ENCODE measurements at places on chromosomes 1 and 21.

- DNase-seq = no peak
Measured at GRCh38 chr1:232566093-232566492, 63.8 kb downstream of the SIPA1L2 start.

DNA sequence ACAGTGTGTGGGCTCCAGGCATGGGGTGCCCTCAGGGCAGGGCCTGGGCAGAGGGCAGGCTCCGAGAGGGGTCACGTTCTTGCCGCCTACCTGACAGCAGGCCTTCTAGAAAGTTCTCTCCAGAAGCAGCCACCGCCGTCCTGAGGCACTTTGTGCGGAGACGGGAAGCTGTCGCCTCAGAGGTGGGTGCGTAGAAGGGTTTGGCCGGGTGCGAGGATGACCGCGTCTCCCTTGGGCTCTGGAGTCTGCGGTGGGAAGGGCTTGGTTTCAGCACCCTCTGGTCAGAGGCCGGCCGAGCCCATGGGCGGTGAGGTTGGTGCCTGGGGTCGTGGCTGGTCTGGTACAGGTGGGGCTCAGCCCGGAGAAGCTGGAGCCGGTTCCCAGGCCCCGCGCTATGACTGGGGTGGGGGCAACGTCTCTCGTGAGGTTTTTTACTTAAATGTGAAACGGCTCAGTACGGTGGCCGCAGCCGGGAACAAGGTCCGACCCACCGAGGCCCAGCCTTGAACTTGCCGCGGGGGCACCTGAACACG lies 10.1 kb upstream of the TTLL10 start:
- no peak for DNase-seq

GRCh38 chr1:86084998-86085397 lies 71.6 kb downstream of the COL24A1 start:
- DNase-seq = no peak

DNA sequence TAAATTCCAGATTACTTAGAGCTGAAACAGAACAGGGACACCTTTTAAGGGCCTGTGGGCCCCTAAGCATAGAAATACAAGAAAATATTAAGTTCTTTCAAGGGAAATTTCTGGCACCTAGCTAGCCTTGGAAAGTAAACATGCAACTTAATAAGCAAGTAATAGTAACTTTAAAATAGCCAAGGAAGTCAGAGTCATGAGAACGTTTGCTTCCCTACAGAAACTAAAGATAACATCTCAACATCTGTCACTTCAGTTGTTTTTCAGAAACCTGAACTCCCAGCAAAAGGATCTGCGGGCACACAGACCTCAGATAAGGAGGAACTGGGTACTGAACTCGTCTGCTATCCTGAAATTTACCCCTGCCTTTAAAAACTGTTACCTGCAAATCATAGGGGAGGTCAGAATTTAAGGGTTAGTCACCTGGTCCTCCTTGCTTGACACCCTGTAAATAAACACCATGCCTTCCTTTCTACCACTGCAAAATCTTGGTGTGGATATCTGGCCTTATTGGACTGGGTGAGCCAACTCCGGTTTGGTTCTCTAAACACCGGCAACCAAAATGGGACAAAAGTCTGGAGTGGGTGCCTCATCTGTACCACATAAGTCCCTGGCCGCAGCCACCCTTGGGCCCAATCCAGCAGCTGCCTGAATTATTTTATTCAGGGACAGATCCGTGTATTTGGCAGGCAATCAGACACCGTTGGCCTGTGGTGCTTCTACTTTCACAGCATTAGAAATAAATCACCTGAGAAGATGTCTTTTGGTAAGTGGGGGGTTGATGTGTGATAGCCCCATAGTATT lies 27.9 kb downstream of the NRDC start:
- no peak for DNase-seq

GRCh38 chr1:61626816-61627215 lies 98.1 kb downstream of the TM2D1 start:
- no peak for DNase-seq

GRCh38 chr1:217553949-217554509 lies 76.9 kb downstream of the GPATCH2 start:
- DNase-seq = no peak

DNA sequence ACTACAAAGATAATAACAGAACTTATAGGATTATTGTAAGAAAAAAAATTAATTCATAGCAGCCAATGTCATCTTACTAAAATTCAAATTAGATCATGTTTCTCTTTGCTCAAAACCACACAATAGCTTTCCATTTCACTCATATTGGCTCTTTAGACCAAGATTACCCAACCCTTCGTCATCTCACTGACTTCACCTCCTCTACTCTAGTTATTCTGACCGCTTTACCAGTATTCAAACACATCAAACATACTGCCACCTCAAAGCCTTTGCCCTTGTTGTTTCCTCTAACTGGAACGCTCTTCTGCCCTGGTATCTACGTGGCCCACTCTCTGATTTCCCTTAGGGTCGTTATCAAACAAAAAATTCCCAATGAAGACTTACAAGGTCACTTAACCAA lies 1.7 kb downstream of the ANGPTL3 start:
- DNase-seq = no peak

- no peak for DNase-seq
Measured at GRCh38 chr1:109304226-109304920, 2.4 kb downstream of the MYBPHL start.

- DNase-seq = no peak
Measured at GRCh38 chr1:4531842-4532241, 122.6 kb upstream of the AJAP1 start.

DNA sequence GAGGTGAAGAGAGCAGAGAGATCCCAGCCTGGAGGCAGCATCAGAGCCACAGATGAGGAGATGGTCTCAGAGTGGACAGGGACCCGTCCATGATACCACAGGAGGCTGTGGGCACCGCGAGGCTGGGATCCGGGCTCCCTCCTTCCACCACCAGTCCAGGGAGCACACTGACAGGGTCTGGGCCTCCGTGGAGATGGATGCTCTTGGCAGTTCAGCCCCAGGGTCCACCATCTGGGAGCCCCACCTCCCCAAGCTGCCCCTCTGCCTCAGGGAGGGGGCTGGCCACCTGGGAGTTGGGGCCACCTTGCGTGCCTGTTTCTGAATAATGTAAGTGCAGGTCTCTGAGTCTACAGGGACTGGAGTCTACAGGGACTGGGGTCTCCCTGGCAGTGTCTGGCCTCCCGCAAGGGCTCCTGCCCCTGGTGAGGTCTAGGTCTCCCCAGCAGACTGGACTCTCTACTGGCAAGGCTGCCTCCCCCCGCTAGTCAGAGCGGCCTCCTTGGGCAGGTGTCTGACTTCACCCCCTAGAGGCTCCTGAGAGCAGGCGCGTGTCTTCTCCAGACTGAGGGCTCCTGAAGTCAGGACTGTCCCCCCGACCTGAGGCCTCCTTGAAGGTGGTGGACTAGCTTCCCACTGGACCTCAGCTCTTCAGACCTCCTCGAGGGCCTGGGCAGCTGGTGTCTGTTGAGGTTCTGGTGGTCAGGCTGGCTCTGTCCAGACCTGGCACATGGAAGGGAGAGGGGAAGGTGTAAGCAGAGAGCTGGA lies 218.5 kb downstream of the PTPRU start:
- no peak for DNase-seq

DNA sequence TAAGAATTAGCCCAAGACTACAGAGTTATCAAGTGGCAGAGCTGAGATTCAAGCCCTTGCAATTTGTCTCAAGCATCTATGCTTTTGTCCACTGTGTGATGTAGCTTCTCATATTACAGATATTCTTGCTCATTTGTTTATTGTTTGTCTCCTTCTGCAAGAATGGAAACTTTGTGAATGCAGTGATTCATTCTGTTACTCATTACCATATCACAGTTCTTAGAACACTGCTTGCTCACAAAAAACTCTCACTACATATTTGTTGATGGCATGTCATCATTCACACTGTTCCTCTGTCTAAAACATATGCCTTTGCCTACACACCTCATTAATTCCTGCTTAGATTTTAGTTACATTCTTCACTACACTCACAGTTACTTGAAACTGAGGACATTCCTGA lies 1198.9 kb downstream of the PLA2G4A start:
- DNase-seq = peak; percentile 93

- no peak for DNase-seq
Measured at GRCh38 chr1:213050745-213051126, 305 bp upstream of the RPS6KC1 start.

DNA sequence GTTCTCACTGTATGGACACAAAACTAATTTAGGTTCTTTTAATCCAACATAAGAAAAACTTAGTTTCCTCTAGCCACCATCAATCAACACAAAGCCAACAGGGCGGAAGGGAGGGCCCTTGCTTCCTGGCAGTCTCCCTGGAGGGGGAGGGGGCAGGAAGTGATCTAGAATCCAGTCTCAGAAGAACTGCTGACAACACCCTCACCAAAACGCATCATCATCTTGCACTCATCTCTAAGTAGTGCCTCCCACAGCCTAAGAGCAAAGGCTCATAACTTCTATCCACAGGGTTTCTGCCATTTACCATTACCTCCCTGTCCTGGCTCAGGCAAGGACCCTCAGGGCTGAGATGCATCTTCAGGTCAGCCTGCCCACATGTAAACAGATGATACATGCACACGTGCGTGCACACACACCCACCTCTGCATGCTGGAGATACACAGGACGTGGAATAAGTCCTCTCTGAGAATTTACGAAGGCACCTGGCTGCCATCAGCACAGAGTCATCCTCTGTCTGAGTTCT lies 20.5 kb downstream of the HIVEP3 start:
- DNase-seq = peak; percentile 90

DNA sequence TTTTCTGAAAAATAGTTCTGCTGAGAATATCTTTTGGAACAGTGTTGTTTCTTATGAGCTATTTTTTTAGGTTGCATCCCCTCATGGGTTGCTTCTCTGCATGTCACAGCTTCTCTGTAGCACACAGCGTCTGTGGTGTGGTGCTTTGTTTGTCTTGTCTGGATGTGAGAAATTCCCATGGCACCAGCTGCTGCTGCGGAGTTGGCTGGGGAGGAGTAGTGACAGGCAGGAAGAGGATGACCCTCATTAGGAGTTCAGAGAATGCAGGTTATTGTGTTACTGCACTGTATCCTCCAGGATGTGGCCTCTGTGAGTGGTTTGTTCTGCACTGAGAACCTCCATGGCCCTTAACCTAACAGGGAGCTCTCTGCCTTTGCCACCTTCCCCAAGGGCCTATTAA lies 64.8 kb downstream of the TSEN15 start:
- no peak for DNase-seq

GRCh38 chr1:55768327-55768952 lies 553.3 kb upstream of the USP24 start:
- no peak for DNase-seq

GRCh38 chr1:170620164-170620563 lies 43.8 kb upstream of the PRRX1 start:
- peak; percentile 51 for DNase-seq

GRCh38 chr1:14380408-14380807 lies 218.1 kb upstream of the KAZN start:
- no peak for DNase-seq

GRCh38 chr1:12173631-12174121 lies 6.9 kb downstream of the TNFRSF1B start:
- DNase-seq = no peak

GRCh38 chr1:76158126-76158525 lies 83.6 kb downstream of the ST6GALNAC3 start:
- no peak for DNase-seq

GRCh38 chr21:18716578-18717138 lies 313.1 kb upstream of the TMPRSS15 start:
- DNase-seq = no peak

DNA sequence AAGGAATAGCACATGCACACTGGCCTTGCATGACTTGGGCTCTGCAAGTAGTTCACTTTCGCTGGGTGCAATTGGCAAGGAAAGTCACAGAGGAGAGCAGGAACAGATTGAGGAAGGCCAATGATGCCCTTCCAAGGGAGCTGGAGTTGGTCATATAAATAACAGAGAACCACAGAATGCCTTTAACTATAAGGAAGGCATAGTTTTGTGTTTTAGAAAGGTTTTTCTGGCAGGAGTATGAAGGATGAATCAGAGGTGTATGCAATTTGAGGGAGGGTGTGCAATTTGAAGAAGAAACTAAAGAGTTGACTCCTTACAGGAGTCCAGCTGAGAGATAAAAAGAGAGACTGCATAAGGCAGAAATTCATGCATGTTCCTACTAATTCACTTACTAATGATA lies 112.1 kb downstream of the PHTF1 start:
- DNase-seq = no peak

- DNase-seq = no peak
Measured at GRCh38 chr1:229757226-229757625, 131.2 kb downstream of the URB2 start.

GRCh38 chr1:207948536-207949250 lies 37.8 kb upstream of the CD34 start:
- DNase-seq = no peak

DNA sequence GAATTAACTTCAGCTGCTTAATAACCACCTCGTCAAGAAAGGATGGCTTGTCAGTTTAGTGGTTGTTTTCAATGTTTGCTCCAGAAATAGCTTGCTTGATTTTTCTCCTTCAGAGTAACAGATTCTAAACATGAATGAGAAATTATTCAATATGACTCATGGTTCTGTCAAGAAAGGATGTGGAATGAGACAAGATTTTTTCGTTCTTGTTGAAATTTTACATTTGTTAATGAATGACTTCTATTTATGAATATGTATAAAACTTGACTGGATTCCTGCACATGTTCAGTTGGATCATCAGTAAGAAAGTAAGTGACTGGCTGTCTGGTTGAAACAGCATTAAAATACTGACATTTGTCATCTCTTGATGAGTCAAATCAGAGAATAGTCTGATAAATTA lies 38.3 kb downstream of the IFI44 start:
- peak; percentile 17 for DNase-seq

DNA sequence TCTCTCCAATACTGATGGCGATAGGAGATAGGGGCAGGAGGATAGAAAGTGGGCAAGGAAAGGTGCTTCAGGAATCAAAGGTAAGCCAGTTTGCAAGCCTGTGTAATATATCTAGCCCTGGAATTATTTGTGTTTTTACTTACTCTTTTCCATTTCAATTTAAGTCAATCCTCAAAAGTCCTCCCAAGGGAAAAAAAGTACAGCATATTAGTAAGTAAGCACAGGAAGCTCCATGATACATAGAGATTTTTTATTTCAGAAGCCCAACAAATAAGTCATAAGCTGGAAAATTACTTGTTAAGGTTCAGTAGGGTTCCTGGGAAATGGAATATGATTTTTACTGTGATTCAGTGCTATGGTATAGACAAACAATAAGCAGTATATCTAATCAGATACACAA lies 337.7 kb upstream of the DUSP10 start:
- no peak for DNase-seq

- no peak for DNase-seq
Measured at GRCh38 chr1:206029484-206029883, 5.8 kb upstream of the CTSE start.

Measured in kidney capillary endothelial cell (primary cell).